ENCODE measurements at places on chromosomes 3 and 15.

- DNase-seq: peak; percentile 53
These were observed 21.0 kb upstream of the HACD2 start for GRCh38 chr3:123605789-123606234.

GRCh38 chr3:100227511-100227921 is 33.3 kb upstream of the TBC1D23 start:
- no peak for DNase-seq

GRCh38 chr3:81249540-81250029 is 511.9 kb downstream of the GBE1 start:
- peak; percentile 2 for DNase-seq

DNA sequence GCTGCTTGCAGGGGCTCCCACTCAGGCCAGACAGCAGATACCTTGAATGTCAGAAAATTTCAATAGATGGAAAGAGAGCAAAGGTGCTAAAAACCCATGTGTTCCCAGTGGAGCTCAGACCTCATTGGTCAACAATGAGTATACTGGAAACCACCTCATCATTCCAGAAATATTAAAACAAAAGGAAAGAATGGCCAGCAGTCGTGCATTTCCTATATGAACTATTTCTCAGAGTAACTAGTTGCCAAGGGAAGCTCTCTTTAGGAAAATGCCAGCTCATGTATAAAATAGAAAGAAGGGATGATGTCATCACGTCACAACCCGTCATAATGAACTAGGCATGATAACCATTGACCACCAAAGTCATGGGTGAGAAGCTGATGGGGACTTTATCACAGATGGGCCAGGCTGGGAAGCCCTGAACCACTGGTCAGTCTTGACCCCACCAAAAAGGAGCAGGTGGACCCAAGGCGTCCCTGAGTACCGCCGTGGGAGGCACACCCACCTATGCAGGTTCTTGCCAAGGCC is 17.5 kb downstream of the DNAJB8 start:
- no peak for DNase-seq

- DNase-seq: no peak
These were observed 9.5 kb downstream of the TADA3 start for GRCh38 chr3:9782770-9783169.

- DNase-seq: peak; percentile 59
These were observed 936 bp downstream of the ZXDC start for GRCh38 chr3:126474498-126475412.

DNA sequence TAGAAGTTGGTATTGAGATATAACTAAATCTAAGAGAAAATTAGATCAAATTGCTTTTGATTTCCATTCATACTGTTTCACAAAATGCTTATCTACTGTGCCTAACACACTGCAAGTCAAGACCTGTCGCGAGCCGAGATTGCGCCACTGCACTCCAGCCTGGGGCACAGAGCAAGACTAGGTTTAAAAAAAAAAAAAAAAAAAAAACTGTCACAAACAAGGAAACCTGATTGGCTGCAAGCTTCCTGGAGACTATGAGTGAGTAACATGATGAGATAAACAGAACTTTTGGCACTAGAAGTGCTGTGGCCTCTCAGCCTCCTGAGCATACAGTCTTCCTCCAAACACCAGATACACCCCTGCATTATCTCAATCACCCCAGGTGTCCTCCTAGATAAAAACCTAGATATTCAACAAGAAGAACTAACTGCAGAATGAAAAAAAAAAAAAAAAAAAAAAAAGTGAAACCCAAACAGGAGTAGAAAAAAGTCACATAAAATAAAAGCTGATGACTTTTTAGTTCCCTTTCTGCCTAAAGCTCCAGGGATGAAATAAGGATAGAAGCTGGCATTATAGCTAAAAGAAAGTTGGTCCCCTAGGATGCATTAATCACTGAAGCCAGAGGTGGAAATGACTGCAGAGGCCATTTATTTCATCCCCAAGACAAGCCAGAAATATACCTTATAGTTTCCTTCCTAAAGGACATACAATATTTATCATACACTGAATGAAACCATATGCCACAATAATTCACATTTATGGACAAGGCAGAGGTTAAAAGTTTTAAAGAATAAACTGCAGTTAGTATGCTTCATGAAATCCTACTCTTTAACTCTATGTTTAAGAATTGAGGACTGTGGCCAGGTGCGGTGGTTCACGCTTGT is 82.4 kb downstream of the P3H2 start:
- no peak for DNase-seq

DNA sequence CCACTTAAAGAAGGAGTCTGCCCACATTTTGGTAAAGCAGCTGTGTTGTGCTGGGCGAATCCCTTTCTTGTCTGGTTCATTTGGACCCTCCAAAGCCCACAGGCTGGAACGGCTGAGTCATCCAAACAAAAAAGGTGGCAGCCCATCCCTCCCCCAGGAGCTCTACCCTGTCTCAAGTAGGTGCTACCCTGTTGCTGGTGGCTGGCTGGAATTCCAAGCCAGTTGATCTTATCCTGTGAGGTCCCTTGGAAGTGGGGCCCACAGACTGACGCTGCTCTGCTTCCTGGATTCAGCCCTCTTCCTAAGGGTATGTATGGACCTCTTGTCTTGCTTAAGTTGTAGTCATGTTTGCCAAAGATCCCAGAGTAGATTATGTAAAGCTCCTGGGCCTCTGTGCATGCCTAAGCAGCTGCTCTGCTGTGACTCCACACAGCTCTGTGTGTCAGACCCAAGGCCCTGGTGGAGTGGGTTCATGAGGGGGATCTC is 44.5 kb downstream of the CCR1 start:
- no peak for DNase-seq

- no peak for DNase-seq
These were observed 73.1 kb upstream of the FBN1 start for GRCh38 chr15:48718646-48719045.

- no peak for DNase-seq
These were observed 8.7 kb downstream of the LIMD1 start for GRCh38 chr3:45603226-45603625.

DNA sequence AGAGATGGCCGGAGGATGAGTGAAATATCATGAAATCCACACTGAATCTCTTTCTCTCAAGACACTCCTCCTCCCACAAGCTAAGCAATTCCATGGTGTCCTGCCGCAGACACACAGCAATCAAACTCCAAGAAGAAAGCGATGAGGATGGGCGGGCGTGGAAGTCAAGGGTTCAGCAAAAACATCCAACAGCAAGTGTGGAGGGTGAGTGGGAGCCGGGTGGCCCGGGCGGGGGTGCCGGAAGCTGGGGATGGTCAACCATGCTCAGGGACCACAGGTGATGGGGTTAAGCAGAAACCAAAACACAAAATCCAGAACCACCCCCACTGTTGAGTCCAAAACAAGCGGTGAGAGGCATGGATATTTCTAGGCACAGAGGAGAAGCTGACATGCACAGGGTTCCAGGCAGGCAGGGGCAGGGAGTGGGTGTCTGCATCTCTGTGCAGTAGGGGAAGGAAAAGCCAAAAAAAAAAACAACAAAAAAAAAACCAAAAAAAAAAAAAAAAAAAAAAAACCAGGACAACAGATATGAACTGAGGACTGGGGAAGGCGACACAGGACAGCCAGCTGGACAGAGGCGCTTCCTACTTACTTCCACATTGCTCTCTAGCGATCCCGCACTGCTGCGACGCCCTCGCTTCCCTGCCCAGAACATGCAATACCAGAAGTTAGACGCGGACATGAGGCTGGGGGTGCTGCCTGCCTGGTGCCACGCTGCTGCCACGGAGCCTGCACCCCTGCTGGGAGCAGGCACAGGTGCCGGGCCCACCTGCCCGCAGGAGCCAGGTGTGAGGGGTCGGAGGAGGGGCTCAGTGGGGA is 61.0 kb upstream of the RPL32 start:
- no peak for DNase-seq

Measured in GM10248 (cell line).